ENCODE measurements at places on chromosomes 5 and 9.
A peak's percentile ranks its signal among the peaks of the same experiment; 100 is the strongest.

DNA sequence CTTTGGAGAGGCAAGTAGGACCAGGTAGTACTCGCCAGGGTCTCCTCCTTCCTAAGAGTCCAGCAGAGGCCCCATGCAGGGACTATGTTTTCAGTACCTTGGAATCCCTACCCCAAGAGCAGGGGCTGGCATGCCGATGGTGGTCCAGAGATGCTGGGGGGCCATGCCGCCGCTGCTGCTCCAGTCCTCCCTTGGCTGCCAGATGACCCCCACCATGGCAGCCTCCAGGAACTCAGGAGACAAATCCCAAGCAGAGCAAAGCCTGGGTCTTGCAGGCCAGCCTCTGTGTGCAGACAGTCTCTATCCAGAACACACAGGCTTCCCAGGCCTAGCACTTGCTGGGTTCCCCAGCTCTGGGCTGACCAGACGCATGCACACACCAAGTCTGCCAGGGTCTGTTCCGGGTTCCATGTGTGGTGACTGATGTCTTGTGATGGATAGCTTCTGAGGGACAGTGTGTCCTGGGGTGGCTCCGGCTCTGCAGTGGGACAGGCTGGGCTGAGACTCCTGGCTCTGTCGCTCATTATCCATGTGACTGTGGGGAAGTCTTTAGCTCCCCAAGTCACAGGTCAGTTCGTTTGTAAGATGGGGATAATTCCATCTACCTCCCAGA, 127.3 kb downstream of the CRB2 start:
- DNase-seq, result no peak

DNA sequence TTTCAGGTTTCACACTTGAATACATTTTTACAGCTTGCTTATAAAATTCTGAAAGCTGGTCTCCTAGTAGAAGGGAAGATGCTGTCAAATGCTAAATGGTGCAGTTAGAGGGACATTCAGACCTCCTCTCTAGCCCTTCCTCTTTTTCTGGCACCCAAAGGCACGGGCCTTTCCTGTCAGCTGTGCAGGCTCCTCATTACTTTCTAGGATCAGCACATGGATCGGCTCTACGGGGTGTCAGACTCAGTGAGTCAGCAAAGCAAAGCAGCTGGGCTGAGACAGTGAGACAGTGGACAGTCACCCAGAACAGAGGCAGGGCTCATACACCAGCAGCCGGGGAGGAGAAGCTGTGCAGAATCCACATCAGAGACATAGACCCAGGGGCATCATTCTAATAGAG, 80.0 kb upstream of the TNC start:
- DNase-seq, result no peak

DNA sequence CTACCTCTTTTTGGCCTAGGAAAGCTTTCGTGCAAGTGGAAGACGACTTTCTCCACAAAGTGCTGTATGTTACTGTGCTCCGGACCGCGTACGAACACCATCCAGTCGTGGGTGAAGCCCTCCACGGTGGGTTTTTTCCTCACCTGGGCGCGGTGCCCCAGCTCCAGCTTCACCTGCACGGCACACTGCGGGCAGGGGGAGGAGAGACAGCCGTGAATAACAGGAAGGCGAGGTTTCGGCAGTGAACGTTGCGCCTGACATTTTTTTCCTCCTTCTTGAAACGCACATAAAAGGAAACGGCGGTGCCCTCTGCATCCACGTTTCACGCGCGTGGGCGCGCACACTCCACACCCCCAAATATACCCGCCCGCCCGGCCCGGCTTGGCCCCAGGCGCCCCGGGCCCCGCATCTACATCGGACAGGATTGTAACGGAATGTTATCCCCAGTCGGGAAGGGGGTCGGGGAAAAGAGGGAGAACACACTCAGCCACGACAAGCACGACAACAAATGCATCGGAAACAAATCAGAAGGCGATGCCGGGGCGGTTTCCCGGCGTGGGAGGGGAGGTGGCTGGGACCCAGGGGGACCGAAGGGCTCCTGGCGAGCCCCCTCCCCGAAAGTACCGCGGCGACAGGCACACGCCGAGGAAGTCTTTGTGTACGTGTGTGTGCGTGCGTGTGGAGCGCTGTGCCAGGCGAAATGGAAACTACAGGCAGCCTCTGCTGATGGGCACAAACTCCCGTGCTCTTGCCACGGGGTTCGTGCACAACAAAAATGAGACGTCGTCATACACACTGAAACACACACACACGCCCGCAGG, 1.4 kb downstream of the MLLT3 start:
- DNase-seq, result no peak

GRCh38 chr5:137828664-137829063, 39.0 kb upstream of the MYOT start:
- DNase-seq, result no peak

DNA sequence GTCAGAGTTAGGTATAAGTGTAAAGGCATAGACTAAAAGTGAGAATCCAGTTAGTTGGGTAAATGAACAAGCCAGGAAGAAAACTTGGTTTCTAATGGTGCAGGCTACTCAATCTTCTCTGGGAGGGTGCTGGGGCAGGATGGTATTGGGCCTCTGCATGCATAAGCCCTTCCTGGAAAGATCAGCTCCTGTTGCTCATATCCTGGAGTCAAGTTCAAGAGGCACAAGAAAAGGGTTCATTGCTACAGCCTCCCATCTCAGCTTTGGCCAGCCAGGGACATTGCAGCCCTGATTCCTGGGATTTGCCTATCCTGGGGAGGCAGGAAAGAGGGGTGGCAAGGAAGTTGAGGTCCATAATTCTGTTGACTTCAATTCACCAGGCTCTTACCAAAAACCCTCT, 40.7 kb upstream of the ATP6V1G1 start:
- DNase-seq, result no peak

DNA sequence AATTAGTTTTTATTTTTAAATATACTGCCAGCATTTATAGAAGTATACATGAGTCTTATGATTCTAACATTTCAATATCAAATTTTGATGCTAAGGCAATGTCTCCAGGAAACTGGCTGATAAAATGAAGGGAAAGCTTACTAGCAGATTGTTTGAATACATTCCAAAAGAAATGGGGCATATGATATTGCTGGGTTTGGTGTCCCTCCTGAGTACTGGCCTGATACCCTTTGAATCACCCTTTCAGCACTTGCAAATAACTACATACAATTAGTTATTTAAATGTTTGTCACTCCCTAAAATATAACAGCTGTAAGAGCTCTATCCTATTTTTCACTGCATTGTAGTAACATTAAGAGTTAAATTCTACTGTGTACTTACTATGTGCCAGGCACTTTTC, 360.8 kb downstream of the HCN1 start:
- DNase-seq, result no peak

DNA sequence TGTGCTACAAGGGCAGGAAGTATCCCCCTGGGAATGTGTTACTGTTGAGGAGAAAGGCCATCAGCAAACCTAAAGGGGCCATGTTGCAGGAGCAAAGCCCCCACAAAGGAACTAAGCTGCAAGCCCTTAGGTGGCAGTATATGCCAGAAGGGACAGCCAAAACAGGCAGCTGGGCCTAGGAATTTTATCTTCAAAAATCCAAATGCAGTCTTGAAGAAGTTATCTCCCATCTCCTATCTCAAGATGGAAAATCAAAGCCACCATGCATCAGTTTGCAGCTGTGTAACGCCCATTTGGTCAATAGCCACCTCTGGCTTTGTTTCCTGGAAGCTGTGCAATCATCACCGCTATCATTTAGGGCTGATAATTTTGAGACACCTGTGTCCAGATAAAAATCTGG, 400.3 kb downstream of the ARHGEF28 start:
- no peak for DNase-seq

GRCh38 chr9:18077941-18078678, 395.8 kb upstream of the ADAMTSL1 start:
- DNase-seq, result no peak

GRCh38 chr9:36346569-36346968, 53.5 kb downstream of the RNF38 start:
- no peak for DNase-seq

GRCh38 chr5:72508241-72509170, 1.3 kb upstream of the ZNF366 start:
- peak; percentile 34 for DNase-seq

GRCh38 chr5:12169536-12169935, 265.3 kb upstream of the CTNND2 start:
- DNase-seq, result no peak

- no peak for DNase-seq
Observed at GRCh38 chr5:61559146-61559545, 227.1 kb downstream of the ZSWIM6 start.

DNA sequence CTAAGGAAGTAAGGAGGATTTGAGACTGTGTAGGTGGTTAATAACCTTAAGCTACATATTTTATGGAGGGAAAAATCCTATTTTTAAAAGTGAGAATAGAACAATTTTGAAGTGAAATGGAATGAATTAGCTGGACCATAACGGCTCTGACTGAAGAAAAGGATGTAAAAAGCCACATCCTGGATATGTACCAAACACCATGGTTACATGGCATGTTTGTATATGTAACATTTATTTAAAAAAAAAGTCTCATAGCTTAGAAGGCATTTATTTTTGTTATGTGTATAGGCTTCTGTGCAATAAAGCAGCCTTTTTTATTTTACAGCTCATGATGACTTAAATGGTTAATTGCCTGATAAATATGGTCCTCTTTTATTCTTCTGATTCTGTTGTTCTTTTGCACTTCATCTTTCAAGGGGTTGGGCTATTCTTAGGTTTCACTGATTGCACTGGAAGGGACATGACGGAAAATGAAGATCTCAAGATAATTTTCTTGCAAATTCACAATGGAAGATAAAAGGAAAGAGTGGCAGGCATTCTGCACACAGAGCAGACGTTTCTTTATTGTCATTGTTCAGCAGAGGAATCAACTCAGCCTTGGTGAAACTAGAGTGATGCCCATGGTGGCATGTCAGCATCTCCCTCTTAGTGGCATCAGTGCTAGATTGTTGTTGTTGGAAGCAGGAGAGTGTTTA, 63.1 kb downstream of the DOCK8 start:
- DNase-seq, result no peak

DNA sequence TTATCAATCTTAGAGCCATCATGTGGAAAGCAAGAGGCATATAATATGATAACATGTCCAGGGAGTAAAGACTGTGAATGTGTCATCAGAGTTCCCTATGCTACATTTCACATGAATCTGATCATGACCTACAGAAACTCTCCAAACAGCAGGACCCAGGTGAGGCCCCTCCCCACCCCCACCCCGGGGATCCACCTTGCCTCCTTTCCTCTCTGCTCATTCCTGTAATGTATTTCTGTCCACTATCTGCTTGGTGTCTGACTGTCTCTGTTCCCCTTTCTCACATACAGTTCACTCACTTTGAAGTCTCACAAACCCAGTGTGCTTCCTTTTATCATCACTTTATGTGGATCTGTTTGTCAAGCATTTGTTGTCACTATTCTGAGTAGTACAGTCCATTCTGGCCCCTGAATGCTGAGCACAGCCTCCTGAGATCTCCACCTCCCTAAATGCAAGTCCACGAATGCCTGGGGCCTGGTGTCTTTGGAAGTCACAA, 76.4 kb upstream of the SMARCA2 start:
- DNase-seq, result peak; percentile 17

- DNase-seq, result peak; percentile 63
Observed at GRCh38 chr5:95960667-95961616, 709 bp downstream of the ELL2 start.

- no peak for DNase-seq
Observed at GRCh38 chr5:142184988-142185387, 76.4 kb downstream of the NDFIP1 start.

DNA sequence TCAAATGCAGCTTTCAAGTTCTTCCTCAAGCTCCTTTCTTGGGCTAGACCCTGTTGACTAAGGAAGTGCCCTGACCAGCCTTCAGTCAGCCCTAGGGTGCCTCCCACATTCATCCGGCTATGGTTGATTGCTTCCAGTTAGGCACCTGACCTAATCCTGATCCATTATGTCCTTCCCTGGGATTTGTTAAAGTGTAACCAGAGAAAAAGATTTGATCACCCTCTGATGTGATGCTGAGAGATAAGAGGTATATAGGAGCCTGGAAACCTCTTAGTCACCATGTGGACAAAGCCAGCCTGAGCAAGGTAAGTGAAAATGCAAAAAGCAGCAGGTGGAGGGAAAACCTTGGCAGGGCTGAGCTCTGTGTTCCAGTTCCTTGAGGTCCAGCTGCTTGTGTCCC, 178.8 kb upstream of the ERCC6L2 start:
- no peak for DNase-seq

- DNase-seq, result no peak
Observed at GRCh38 chr9:127126971-127127370, 4.5 kb upstream of the ANGPTL2 start.

GRCh38 chr9:97900738-97901565, 21.3 kb downstream of the TRMO start:
- no peak for DNase-seq

DNA sequence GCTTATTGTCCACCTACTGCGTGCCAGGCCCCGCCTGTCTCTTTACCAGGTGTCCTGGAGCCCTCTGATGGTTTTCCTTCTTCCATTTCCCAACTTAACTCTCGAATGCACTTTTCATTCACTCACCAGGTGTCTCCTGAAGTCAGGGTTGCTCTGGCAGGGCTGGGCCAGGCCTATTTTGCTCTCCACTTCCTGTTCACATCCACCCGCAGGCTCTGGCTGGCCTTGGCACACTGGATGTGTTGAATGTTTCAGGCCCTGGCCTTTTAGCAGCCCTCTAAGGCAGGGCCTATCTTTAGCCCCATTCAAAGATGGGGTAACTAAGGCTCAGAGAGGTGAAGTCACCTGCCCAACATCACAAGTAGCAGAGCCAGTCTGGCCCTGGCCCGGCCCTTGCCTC, 16.4 kb downstream of the LRRC8A start:
- no peak for DNase-seq

DNA sequence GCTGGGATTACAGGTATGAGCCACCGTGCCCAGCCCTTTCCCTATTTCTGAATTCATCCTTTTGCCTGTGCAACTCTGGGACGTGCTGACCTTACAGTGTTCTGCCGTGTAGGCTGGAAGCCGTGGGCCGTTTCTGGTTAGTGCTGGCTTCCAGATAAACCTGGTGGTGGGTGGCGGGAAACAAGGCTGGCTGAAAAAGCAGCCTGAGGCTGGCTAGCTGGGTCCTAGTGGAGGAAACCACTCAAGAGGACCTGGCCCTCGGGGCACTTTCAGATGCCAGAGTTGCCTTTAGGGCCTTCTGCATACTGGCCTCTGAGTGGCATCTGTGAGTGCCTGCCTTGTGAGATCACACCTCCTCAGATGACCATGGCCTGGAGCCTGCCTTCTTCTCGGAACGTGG, 26.9 kb downstream of the GALNT12 start:
- no peak for DNase-seq

All from GM12891 (cell line).